ENCODE measurements at places on chromosomes 6 and 20.

- no peak for DNase-seq
Measured at GRCh38 chr6:7904654-7905319, 5.8 kb downstream of the TXNDC5 start.

- DNase-seq, result no peak
Measured at GRCh38 chr6:131136021-131136786, 937 bp downstream of the AKAP7 start.

- no peak for DNase-seq
Measured at GRCh38 chr6:77466451-77467437, 3.5 kb upstream of the HTR1B start.

DNA sequence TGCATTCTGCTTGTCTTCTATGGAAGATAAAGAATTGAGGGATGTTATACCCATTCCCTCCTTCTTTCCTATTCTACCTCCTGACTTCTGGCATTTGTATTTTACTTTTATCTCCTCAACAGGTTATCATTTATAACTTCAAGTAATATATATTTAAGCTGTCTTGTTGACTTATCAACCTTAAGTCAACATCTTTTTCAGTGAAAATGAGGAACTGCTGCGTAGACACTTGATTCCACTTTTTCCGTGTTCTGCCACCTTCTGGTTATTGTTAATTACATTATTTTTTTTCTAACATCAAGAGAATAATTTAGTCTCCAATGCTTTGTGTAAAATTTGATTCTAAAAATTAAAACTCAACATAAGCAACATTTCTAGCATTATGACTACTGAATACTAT lies 107.5 kb downstream of the PRKN start:
- DNase-seq, result no peak

DNA sequence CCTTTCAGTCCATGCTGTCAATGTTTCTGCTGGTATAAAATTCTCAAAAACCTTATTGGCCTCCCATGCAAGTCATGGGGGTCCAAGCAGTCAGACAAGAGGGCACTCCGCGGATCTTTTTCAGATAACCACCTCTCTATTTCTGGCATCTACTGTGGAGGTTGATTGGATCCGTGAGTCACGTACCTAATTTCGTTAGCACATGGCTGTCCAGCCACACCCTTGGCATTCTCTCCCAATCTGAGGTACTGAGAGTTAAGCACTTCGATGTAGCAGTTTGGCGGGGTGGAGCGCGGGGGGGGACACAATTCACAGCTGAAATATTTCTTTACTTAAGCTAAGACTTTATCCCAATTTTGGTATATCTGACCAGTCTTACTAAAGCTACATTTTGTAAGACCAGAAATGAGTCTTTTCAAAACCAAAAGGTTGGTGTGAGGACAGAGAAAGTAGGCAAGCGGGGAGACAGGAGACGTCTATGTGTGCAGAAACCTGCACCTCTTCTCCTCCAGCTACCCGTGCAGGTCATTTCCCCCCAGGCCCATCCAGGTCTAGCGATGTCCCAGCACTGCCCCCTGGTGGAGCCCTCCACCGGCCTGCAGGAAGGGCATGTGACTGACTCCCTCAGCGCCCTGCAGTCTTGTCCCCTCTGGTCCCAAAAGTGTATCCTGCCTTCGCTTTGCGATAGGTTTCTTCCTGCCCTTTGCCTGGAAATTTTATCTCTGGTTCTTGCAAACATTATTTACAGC lies 113.1 kb downstream of the ADAT2 start:
- peak; percentile 61 for DNase-seq

- no peak for DNase-seq
Measured at GRCh38 chr6:45813943-45814342, 201.7 kb downstream of the CLIC5 start.

GRCh38 chr6:126030045-126030444 lies 43.7 kb downstream of the TRMT11 start:
- no peak for DNase-seq

DNA sequence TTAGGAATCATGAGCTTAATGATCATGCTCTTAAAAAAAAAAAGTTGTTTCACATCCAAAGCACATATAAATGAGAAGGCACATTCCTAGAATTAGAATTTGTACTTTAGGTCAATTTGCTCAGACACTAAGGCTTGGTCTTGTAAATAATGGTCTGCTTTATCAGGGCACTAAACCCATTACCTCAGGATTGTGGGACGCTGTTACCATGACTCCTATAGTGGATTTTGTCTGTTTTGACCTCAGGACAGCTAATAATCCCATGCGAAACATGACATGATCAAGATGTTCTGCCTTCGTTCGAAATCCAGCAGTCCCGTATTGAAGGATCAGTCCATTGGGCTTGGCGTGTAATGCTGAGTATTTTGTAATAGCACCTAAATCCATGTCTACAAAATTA lies 2.4 kb downstream of the PGM3 start:
- no peak for DNase-seq

- no peak for DNase-seq
Measured at GRCh38 chr20:11677836-11678235, 239.9 kb upstream of the BTBD3 start.

- no peak for DNase-seq
Measured at GRCh38 chr6:12417191-12417590, 127.0 kb downstream of the EDN1 start.

DNA sequence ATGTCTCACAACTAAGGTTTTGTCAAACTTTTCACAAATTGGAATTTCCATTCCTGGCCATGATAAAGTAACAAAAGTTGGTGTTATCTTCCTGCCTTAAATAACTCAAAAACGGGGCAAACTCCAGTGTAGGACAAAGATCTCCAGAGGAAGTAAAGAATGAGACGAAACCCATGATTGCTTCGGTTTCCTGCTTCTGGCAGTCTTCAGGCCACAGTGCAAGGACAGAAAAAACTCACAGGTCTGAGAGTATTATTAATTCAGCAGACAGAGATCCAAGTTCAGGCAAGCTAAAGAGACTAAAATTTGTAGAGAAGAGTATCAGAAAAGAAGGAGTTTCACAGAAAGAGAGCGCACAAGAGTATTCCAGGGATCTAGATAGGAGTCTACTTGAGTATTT lies 64.8 kb upstream of the RCAN2 start:
- DNase-seq, result no peak

DNA sequence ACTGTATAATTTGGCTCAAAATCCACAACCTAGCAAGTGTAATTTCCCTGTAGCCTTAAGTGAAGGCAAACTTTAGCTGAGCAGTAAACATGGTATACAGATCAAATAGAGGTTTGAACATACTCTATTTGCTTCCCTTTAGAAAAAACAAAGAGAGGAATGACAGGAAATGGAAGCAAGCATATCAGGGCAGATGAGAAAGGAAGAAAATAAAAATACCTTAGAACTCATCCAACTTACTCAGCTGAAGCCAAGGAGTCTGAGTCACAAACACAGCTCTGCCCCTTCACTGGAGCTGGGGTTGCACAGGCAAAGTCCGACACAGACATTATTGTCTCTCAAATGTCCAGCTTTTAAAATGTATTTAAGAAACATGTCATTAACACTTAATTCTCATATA lies 379.9 kb upstream of the IRAK1BP1 start:
- DNase-seq, result no peak

DNA sequence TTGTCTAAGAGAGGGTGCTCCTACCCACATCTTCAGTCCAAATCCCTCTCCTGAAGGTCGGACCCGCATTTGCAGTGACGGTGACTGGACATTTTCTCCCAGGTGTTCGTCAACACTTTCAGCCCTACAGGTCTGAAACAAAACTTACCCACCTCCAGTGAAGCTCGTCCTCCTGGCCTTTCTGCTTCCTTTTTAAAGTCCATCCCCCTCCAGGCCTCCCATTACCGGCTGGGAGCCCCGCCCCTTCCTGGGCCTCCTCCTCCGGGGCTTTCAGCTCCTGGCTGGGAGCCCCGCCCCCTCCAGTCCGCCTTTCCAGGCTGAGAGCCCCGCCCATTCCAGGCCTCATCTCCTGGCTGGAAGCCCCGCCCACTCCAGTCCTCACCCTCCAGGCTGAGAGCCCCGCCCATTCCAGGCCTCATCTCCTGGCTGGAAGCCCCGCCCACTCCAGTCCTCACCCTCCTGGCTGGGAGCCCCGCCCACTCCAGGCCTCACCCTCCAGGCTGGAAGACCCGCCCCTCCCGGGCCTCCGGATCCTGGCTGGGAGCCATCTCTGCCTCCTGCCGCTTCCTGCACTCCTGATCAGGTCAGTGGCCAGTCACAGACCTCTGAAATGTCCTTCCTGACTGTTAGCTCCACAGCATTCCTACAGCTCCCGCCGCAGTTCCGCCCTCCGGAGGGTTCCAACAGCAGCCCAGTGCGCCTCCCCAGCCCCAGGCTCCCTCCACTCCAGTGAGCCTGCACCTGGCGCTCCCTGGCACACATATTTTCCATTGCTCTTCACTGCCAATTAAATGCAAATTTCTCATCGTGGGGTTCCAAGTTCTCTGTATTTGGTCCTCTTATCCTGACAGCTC lies 98.5 kb downstream of the LY86 start:
- peak; percentile 99 for DNase-seq

- DNase-seq, result no peak
Measured at GRCh38 chr6:128504003-128504654, 16.3 kb downstream of the PTPRK start.

- DNase-seq, result peak; percentile 88
Measured at GRCh38 chr6:30828027-30828962, 56.0 kb upstream of the DDR1 start.

GRCh38 chr6:98054453-98054852 lies 771.4 kb upstream of the MMS22L start:
- DNase-seq, result no peak

- DNase-seq, result no peak
Measured at GRCh38 chr6:5981126-5982026, 25.3 kb downstream of the NRN1 start.

GRCh38 chr20:646107-646867 lies 6.7 kb downstream of the SRXN1 start:
- DNase-seq, result no peak

DNA sequence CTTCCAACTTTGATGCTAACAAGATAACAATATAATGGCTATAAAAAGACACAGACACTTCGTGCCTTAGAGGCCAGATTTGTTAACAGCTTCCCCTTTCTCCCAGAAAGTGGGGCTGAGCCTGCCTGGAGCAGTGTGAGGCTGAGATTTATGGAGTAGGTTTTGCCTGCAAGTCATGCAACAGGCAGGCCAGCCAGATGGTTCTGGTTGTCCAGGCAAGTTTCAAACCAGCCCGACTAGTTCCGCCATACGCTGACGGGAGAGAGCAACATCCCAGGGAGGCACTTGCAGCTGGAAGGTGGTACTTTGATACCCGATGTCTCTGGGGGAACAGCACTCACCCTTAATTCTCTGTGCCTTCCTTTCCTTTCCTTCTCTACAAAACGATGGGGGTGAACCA lies 81.3 kb upstream of the NAA20 start:
- DNase-seq, result no peak

GRCh38 chr6:149031201-149031858 lies 284.5 kb downstream of the UST start:
- no peak for DNase-seq

DNA sequence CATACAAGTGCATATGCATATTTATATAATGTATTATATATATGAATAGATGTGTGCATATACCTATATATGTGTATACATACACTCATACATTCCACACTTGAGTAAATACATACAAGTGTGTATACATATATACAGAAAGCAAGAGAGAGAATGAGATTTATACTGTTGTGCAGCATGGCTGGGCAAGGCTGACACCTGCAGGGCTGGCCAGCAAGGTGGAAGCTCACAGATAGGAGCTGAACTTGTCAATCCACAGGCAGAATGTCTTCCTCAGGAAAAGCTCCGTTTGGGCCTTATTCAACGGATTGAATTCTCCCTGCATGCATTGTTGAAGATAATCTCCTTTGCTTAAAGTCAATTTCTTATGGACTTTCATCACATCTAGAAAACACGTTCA lies 256.7 kb downstream of the ZNF217 start:
- no peak for DNase-seq

DNA sequence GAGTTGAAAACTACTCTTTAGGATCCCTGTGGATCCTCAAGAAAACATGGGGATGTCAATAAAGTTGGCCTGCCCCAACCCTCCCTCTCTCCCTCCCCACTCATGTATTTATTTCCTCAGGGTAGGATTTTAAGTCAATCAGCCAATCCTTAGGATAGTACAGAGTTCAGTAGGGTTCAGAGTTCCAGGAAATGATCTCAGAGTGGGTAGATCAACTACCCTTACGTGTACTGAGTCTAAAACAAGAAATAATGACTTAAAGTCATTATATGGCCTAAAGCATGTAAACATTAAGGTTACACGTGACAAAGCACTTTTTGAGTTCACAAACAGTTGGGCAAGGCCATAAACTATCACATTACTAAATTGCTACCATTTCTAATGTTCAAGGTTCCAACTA lies 47.2 kb upstream of the REV3L start:
- no peak for DNase-seq

- no peak for DNase-seq
Measured at GRCh38 chr20:38674765-38675133, 49.5 kb upstream of the SLC32A1 start.

GRCh38 chr6:6750594-6751265 lies 162.2 kb downstream of the LY86 start:
- DNase-seq, result peak; percentile 25

- no peak for DNase-seq
Measured at GRCh38 chr6:168690271-168690670, 249.3 kb downstream of the SMOC2 start.

- no peak for DNase-seq
Measured at GRCh38 chr6:107045826-107046675, 18.1 kb downstream of the MTRES1 start.

DNA sequence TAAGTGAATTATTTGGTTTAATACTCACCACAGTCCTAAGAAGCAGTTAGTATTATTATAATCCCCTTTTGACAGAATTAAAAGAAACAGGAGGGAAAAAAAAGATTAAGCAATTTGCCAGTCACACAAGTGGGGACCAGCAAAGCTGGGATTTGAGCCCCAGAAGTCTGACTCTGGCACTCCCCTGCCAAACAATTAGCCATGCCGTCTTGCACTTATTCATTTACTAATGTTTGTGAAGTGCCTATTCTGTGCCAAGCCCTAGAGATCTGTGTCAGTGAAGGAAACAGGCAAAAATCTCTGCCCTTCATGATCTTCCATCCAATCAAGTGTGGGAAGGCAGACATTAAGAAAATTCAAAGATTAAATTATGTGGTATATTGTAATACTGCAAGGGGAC lies 126.0 kb upstream of the TOP1 start:
- no peak for DNase-seq

DNA sequence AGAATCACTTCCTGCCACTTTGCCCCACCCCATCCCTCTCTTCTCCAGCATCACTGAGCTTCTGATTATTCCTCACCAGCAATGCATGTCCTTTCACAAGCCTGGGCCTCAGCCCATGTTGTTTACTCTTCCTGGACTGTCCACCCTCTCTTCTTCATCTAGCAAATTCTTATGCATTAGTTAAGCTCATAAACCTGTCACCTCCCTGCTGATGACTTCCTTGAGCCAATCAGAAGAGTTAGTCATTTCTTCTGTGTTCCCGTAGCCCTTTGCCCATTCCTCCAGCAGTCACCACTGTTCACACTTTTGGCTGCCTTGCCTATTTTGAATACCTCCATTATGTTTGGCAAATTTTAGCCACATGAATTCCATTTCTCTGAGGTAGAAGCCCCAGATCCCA lies 4.1 kb upstream of the CRYBG1 start:
- no peak for DNase-seq
